ENCODE measurements at places on chromosomes 4 and X. TPM values are rescaled to one million over a fixed set of nuclear protein-coding genes. Genes with fewer than 3 reads are reported as not detected.
A peak's percentile ranks its signal among the peaks of the same experiment; 100 is the strongest.

The TLL1 gene
- not detected for total RNA-seq

DNA sequence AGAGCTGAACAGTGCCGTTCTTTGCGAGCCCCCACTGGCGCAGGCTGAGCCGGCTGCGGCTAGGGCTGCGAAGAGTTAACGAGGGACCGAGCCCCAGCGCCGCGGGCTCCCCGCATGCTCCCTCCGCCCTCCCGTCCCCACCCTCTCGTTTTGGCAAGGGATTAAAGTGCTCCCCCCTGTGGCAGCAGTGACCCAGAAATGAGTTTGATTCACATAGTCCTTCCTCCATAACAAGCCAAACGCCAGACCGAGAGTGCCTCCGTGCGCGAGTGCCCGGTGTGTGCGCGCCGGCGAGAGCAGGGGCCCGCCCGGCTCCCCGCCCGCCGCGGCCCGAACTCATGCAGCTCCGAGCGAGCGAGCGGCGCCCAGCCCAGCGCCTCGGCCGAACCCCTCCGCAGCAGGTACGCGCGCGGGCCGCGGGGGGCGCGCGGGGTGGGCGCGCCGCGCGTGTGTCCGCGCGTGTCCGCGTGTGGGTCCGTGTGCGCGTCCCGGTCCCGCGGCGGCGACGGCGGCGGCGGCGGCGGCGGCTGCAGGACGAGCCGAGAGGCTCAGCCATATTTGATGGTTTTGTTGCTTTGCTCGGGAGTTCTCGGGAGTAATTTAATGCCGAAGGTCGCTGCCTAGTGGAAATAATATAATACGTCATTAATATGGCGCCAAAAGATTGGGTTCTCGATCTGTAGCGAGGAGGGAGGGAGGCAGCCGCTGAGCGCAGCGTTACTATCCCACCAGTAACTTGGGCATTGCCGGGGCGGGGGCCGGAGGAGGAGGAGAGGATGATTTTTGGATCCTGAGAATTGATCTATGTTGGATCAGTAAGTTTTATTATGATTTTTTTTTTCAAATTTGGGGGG is at the start of gene JADE1:
JADE1 (plus strand) TSS at position 224 of the 854 bp plus-strand sequence. CDS start 22,059 bp downstream, outside the sequence.
- DNase-seq, result peak; percentile 98

- DNase-seq, result peak; percentile 61
Observed at GRCh38 chr4:680551-680927, 6.2 kb downstream of the MYL5 start.

- no peak for DNase-seq
Observed at GRCh38 chrX:123665197-123665596, 67.7 kb downstream of the THOC2 start.
